Adrenal gland (tissue), 19 donors: ENCODE measurements at places on chromosomes 12 and 14. TPM values are rescaled to one million over a fixed set of nuclear protein-coding genes. Genes with fewer than 3 reads are reported as not detected.

NAB2 gene
- total RNA-seq: 29.6 TPM

- no peak for DNase-seq
Observed at GRCh38 chr12:108678104-108678730, 44.5 kb upstream of the SELPLG start.

GRCh38 chr12:111574797-111575443, 24.2 kb downstream of the ATXN2 start:
- DNase-seq: no peak

- DNase-seq: no peak
Observed at GRCh38 chr14:71248194-71248593, 340.9 kb downstream of the PCNX1 start.

GLTP gene
- 40.5 TPM for total RNA-seq

POTEG gene
- total RNA-seq: not detected

ENDOU gene
- 0.19 TPM for total RNA-seq
